WTC11 (cell line): ENCODE measurements at places on chromosomes 16 and 17.

DNA sequence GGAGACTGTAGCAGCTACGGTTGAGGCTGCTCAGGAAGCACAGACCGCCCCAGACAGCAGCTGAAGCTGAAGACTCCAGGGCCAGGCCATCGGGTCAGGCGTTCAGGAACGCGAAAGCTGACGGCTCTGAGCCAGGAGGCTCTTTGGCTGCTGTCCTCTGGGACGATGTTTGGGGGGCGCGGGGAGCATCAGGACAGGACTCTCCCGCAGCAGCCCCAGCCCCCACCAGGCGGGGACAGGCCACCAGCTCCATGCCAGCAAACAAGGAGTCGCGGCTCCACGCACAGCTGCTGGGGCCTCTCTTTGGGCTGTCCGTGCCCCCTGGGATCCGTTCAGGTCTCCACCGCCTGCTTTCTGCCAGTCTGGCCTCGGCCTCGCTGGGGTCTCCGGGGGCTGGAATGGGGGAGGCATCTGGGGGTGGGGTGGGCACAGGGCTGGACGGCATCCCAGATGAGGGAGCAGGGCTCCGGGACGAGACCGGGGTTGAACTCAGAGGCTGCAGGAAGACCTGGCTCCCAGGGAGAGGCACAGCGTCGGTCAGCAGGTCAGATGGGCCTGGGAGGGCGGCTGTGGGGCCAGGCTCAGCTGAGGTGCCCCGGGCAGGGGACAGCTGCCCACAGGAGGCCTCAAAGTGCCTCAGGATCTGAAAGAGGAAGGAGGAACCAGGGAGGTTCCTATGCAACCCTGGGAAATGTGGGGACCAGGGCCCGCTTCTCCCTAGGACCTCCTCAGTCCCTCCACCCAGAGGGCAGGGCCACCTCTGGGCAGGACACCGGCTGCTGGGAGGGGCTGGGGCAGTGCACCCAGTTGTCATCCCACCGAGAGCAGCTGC, 6.3 kb upstream of the CEP131 start:
- no peak for DNase-seq

DNA sequence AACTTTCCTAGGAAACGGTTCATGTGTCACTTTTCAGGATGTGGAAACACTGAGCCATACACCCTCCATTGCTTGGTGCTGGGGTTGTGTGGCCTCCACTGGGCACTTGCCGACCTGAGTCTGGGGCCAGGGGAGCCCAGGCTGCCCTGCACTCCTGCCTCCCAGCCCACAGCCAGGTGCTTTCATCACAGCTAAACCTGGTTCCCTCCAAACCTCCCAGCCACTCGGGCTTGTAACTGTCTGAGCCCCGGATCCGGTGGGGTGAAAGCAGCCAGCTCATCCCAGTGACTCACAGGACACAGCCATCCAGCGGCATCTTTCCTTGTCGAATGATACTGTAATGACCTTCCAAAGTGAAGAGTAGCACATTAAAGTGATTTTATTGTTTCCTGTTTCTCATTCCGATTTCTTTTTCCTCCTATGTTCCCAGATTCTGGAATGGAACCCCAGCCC, 19.8 kb downstream of the CARHSP1 start:
- DNase-seq = no peak

GRCh38 chr17:77741109-77741508, 217.4 kb upstream of the TNRC6C start:
- DNase-seq = peak; percentile 79

DNA sequence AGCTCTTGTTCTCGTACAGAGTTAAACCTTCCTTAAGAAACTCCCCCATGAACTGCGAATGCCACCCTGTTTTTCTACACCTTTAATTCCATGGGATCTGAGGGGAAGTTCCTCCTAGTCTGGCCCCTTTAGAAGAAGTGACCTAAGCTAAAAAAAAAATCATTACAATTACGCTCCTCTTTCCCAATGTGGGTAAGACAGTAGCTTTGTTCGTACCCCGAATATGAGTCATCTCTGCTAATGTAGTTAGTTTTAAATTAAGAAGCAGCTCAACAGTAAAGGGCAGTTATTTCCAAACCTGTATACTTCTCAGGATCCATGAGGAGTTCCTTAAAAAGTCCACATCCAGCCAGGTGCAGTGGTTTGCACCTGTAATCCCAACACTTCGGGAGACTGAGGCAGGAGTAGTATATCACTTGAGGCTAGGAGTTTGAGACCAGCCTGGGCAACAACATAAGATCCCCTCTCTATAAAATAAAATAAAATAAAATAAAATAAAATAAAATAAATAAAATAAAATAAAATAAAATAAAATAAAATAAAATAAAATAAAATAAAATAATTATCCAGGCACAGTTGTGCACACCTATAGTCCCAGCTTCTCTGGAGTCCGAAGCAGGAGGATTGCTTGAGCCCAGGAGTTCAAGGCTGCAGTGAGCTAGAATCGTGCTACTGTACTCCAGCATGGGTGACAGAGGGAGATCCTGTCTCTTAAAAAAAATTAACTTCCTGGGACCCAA, 26.1 kb downstream of the RCVRN start:
- DNase-seq = no peak

DNA sequence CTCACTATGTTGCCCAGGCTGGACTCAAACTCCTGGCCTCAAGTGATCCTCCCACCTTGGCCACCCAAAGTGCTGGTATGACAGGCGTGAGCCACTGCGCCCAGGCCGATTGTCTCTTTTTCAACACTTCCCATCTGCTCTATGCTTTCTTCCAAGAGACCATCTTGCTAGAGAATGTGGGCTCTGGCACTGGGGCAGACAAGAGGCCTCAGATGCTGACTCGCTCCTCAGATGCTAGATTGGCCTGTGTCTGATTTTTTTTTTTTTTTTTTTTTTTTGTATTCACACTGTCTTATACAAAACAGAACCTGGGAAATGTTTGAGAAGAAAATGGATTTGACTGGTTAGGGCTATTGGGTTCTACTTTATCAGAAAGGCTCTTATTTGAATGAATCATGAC, 58.2 kb downstream of the CYB5D2 start:
- DNase-seq = no peak

DNA sequence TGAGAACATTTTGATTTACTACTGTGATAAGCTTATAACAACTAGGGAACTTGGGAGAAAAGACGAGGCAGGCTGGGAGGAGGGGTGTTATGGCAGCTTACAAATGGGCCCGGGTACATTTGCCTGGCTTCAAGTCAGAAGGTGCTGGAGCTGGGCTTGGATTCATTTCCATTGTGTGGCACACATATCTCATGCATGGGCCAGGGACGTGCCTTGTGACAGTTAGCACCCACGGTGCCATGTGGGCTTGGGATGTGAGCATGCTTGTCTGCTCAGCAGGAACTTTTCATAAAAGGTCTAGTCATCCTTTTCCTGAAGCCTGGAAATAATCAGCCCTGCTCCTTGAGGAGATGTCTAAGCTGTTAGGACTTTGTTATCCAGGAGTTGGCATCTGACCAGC, 572.2 kb downstream of the CDH13 start:
- DNase-seq = no peak

- no peak for DNase-seq
Observed at GRCh38 chr17:2500446-2500845, 11.2 kb downstream of the METTL16 start.

GRCh38 chr17:6627019-6627418, 13.5 kb downstream of the KIAA0753 start:
- no peak for DNase-seq

DNA sequence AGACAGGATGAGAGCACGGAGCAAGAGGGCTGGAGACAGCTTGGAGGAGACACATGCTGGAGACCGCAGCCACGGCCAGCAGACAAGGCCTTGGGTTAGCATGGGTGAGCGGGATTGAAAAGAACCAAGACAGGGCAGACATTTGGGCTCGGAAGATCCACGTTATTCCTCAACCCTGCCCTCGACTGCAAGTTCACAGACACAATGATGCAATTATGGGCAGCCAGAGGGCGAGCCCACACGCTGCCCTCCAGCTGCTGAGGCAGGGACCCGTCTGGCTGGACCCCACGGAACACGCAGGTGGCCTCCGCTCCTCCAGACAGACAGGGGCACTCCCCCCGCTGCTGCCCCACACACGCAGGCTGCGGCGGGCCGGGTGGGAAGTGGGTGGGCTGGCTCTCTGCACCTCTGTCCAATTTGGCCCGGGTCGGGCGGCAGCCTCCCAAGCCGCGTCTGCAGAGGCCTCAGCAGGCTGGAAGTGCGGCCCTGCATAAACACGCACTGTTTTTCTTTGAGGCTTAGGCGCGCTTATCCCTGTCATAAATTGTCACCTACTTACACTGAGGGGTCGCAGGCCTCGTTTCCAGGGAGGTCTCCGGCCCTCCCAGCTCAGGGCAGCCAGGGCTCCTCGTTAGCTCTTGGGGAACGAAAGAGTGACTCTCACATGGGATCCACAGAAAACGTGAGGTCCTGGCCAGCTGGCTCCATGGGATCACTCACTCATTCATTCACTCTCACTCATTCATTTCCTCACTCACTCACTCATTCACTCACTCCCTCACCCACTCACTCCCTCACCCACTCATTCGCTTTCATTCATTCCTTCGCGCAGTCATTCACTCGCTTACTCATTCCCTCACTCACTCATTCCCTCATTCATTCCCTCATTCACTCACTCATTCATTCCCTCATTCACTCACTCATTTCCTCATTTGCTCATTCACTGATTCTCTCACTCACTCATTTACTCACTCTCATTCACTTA, 303.9 kb downstream of the C16orf95 start:
- DNase-seq = peak; percentile 19

DNA sequence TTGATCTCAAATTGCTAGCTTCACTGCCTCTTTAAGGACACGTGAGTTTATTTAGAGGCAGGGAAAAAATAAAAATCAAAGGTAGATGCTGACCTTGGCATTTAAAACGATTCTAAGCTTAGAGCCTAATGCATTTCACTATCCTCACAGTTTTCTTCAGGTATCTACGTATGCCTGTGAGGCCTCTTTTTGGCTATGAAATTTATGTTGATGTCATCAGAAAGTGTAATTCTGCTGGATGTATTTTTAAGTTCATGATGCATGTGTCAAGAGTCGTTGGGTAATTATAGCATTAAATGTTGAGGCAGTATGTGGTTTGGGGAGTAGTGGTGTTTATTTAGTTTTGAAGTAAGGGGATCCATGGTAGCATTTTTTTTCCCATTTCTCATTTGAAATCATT, 4.2 kb upstream of the KRTAP3-2 start:
- no peak for DNase-seq

- DNase-seq = no peak
Observed at GRCh38 chr17:42285346-42286050, 2.8 kb upstream of the STAT5A start.

DNA sequence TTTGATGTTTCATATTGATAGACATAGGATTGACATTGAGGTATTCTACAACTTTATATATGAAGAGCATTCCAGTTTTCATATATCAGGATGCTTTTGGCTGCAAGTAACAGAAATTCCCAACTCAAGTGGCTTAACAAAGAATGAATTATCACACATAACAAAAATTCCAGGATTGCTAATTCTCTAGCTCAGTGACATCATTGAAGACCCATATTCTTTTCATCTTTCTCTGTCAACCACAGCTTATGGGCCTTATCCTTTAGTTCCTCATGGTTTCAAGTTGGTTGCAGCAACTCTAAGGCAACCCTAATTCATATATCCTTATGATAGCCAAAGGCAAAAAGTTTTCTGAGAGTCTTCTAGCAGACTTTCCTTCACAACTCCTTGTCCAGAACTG, 91.5 kb upstream of the HAS3 start:
- no peak for DNase-seq

GRCh38 chr17:64492481-64493109, 4.3 kb downstream of the POLG2 start:
- DNase-seq = no peak

- DNase-seq = no peak
Observed at GRCh38 chr16:73042807-73043206, 5.1 kb downstream of the ZFHX3 start.

DNA sequence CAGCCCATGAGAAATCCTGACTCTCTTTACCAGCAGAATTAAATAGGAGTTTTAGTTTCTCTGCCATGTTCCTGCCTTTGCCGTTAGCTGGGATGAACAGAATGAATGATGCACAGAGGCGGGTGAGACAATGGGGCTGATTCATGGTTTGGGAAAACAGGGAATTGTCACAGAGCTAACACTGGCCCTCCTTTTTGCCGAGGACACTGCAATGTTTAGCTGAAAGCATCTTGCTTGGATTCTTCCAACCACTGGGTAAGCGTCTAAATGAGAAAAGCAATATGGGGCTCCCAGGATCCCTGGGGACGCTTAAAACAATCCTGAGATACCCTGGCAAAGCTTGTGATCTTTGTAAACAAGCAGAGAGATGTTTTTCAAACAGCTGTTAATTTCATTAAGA, 12.8 kb upstream of the PAFAH1B1 start:
- DNase-seq = no peak

GRCh38 chr16:64253096-64253495, 868.8 kb downstream of the CDH11 start:
- DNase-seq = no peak

GRCh38 chr16:12784076-12784475, 19.6 kb downstream of the CPPED1 start:
- DNase-seq = no peak

DNA sequence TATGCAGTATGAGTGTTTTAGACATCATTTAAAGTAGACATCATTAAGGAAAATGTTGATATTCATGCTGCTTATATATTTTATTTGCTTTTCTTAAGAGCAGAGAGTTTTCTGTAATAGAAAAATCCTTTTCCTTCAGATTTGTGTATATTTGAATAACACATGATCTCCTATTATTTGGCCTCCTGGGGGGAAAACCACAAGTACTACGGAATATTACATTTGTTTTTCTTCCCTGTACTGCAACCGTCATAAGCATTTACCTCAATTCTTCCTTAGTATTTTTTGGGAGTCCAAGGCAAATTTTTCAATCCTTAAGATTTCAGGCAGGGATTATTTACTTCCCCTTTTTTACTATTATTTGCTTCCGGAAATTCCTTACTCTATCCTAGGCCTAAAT, 6.0 kb downstream of the RSPRY1 start:
- DNase-seq = no peak

DNA sequence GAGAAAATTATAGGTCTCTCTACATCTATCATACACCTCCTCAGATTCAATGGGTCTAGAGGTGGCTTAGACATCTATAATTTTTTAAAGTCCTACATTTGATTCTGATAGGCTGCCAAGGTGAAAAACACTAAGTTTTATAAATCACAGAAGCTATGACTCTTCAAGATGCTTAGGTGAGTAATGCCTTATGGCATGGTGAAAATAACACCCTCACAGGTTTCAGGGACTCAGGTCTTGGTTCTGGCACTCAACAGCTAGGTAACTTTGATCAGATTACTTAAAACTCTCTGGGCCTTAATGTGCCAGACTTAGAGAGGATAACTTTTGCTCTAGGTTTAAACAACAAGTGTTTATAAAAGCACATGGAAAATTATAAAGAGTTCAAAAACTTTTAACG, 2.0 kb upstream of the COX10 start:
- DNase-seq = no peak

- DNase-seq = no peak
Observed at GRCh38 chr17:49592263-49592662, 16.6 kb downstream of the NXPH3 start.

GRCh38 chr16:67311607-67312488, 14.7 kb downstream of the KCTD19 start:
- DNase-seq = no peak

GRCh38 chr16:53056392-53056881, 1.6 kb downstream of the CHD9 start:
- DNase-seq = no peak

- no peak for DNase-seq
Observed at GRCh38 chr16:50310308-50311133, 44.2 kb downstream of the ADCY7 start.

- no peak for DNase-seq
Observed at GRCh38 chr16:72467157-72467759, 295.3 kb upstream of the PMFBP1 start.

GRCh38 chr17:50137042-50137441, 7.1 kb upstream of the SAMD14 start:
- no peak for DNase-seq

- no peak for DNase-seq
Observed at GRCh38 chr16:48115299-48115698, 40.5 kb downstream of the ABCC12 start.
